Caki2 (cell line): ENCODE measurements at places on chromosomes 1 and 21.

- DNase-seq, result no peak
These were observed 8.3 kb upstream of the LGALS8 start for GRCh38 chr1:236515443-236515958.

DNA sequence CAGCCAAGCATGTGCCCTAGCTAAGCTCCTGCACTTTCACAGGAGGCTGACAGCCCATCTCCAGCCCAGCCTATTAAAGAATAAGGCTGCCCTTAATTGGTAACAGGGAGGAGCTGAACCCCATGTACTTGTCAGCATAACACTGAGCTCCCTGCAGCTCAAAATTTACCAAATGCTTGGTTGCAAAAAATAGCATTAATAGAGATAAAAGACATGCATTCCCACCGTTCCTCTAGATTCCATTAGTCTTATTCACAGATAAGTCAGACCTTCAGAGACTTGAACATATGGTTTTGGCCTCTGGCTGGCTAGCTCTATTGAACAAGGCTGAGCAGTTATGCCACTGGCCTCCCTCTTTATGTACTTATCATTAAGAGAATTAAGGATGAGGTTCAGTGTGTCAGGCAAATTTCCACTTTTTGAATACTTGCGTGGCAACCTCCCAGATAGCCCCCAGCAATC, 29.2 kb downstream of the OLFML3 start:
- no peak for DNase-seq

DNA sequence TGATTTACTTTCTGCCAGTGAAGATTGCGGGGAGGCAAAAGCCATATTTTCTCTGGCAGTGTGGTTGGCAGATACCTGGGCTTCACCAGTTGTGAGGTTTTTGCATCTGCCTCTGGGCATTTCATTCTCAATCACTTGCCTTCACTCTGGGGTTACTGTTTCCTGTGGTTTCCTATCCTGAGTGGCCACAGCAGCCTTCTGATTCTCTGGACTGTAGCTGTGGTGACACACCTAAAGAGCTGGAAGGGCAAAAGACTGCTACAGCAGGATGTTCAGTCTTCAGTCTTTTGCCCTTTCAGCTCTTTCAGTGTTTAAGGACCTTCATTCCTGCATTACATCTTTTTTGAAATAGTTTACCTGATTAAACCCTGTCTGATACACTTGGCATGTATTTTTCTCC, 50.5 kb upstream of the GPR52 start:
- no peak for DNase-seq

DNA sequence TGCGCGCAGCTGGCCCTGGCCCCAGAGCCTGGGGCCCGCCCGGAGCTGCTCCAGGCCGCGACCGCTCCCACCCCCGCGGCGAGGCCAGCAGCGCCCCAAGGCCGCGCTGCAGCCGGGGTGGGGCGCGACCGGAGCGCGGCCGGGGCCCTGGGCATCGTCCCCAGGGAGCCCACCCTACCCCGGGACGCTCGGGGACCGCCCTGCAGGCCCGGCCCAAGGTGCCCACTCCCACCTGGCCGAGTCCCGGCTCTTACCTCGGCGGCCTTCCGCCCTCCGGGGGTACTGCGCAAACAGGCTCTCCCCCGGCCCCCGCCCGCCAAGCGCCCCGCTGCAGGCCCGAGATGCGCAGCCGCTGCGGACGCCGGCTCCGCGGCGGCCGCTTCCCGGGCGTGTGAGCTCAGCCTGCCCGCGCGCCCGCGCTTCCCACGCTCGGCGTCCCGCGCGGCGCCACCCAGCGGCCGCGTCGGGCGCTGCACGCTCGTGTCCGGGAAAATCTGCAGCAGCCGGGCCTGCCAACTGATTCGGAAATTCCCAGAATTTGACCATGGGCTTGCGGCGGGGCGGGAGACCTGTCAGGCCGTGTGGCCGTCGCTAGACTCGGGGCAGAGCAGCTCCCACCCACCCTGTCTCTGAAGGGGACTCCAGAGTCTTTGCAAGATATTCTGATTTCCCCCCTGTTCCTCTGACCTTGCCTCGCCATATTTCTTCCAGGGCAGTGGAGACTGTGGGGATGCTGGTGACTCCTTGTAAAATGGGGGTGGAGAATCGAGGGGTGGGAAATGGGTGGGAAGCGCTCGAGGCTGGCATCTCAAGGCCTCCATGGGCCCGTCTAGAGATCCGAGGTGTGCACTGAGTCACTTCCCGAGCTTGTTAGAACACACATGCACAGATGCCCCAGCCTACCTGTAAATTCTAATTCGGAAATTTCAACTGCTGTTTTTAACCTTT, 41.9 kb downstream of the CD34 start:
- peak; percentile 70 for DNase-seq

- no peak for DNase-seq
These were observed 60.1 kb upstream of the FAM89A start for GRCh38 chr1:231099996-231100767.

GRCh38 chr1:180278596-180279395, 48.7 kb downstream of the LHX4 start:
- no peak for DNase-seq

GRCh38 chr1:56385314-56385713, 194.0 kb downstream of the PLPP3 start:
- no peak for DNase-seq

DNA sequence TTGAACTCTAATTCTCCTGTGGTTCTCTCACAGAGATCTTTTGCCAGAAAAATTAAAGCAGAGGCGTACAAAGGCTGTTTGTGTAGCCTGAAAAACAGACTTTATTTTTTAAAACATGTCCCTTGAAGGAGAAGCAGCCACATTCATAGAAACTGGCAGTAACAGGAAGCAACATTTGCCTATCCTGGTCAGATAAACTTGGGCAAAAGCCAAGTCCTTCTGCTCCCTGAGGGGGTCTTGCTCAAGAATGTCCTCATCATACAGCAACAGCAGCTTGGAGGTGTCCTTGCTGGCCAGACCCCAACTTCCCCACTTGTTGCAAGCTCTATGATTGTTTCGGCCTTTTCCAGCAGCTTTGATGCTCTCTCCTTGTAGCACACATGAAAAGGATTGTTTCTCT, 36.3 kb downstream of the MSTO1 start:
- no peak for DNase-seq

- DNase-seq, result no peak
These were observed 145.2 kb downstream of the NTMT2 start for GRCh38 chr1:170290991-170291390.
